NCI-H2227 treated with DMSO at 0.1 percent for 48 hours (cell line): ENCODE measurements at places on chromosomes 2 and 18.
A peak's percentile ranks its signal among the peaks of the same experiment; 100 is the strongest.

DNA sequence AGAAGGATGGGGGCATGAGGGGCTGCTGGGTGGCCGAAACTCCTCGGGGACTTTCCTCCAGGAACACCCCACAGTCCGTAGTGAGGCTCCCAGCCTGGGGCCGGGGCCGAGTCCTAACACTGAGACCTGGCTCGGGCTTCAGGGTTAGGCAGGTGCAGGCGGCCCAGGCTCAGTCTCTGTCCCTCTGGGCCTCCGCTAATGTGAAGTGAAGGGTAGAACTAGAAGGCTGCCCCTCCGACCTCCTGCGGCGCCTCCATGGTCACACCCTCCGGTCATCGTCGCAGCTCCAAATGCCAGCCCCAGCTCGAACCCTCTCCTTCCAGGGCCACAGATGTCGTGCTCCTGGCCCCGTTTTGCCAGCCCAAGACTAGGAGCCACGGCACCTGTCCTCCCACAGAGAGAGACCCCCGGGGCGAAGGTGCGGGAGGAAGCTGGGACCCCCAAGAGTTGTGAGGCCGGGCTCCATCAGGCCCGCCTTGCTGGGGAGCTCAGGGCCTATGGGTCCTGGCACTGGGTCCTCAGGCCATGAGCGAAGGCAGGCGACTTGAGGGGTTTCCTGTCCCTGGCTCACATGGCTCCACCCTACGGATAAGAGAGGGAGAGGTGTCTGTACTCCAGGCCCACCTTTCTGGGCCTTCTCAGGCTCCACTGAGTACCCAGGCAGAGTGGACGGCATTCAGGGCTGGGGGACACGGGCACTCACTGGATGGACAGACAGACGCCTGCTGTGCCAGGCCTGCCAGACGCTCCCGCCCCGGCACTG is 797 bp downstream of the ANO7 start:
- no peak for DNase-seq

- no peak for DNase-seq
Observed at GRCh38 chr18:77151772-77152520, 19.4 kb upstream of the MBP start.

GRCh38 chr2:16394072-16394985 is 271.3 kb downstream of the CYRIA start:
- DNase-seq, result peak; percentile 31

- no peak for DNase-seq
Observed at GRCh38 chr2:128628996-128629395, 310.3 kb upstream of the HS6ST1 start.

- no peak for DNase-seq
Observed at GRCh38 chr18:26091047-26091630, 726 bp upstream of the SS18 start.

DNA sequence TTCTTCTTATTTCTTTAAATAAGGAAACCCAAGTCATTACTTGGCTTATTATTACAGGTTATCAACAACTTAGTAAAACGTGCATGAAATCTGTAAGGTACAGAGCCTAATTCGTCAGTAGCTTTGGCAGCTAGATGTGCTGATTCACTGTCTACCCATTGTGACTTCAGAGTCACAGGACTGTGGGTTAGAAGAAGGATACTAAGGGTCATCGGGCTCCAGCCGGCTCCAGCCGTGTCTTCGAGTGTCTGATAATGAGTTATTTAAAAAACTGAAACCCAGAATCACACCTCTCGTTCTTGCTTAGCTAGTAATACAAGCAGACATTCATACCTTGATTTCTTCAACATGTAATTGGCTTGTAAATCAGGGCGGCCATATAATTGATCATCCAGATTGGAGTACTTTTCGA is 170.5 kb downstream of the FMNL2 start:
- DNase-seq, result no peak

- DNase-seq, result no peak
Observed at GRCh38 chr2:16081316-16082200, 141.2 kb downstream of the MYCN start.

- DNase-seq, result no peak
Observed at GRCh38 chr18:9726936-9727335, 18.8 kb downstream of the RAB31 start.

DNA sequence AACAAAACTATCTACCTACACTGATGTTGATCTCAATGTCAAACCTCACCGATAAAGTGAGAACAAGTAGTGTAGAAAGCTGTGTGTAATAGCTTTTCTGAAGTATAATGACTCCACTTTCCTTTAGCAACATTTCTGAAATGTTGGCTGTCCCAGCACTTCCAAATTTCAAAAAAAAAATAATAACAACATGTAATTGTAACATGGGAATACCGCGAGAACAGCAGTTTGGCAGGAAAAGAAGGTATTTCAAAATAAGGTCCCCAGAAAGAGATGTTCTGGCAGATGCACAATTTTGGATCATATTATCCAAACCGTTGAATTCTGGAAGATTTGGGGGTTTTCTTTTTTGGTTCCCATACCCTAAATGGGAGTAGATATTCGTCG is 352.0 kb downstream of the ARHGAP15 start:
- DNase-seq, result no peak

DNA sequence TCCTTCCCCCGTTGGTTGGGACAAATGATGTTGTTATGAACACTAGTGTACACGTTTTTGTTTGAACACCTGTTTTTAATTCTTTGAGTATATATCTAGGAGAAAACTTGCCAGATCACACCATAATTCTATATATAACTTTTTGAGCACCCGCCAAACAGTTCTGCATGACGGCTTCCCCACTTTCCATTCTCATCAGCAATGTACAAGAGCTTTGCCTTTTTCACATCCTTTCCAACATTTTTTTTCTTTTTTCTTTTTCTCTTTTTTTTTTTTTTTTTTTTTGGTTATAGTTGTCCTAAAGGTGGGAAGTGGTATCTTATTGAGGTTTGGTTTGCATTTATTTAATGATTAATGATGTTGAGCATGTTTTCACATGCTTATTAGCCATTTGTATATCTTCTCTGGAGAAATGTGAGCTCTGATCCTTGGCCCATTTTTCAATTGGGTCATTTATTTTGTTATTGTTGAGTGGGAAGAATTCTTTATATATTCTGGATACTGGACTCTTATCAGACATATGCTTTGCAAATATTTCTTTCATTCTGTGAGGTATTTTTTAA is 86.9 kb upstream of the ZC3H15 start:
- DNase-seq, result no peak

- peak; percentile 56 for DNase-seq
Observed at GRCh38 chr2:151161821-151162551, 99.7 kb downstream of the RBM43 start.

DNA sequence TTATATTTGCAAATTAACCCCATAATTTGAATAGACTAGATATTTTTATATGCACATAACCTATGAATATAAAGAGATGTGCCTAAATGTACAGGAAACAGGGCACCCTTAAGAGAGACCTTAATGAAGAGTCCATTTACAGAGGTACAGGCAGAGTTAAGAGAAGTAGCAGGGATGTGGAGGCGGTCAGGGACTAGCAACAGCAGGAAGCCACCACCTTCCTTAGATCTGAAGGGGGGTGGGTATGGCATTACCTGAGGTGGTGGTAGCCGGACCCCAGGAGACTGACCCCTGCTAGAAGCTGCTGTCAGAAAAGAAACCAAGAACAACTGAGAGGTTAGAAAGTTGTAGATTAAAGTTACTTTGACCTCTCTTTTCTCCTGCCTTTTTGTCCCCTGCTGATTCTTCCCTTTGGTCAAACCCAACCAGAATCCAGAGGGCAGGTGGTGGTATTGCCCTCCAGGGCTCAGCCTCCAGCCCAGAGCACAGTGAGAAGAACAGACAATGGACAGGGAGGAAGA is 24.9 kb upstream of the ATG16L1 start:
- DNase-seq, result no peak

GRCh38 chr2:151361674-151362370 is 4.4 kb downstream of the TNFAIP6 start:
- DNase-seq, result no peak

DNA sequence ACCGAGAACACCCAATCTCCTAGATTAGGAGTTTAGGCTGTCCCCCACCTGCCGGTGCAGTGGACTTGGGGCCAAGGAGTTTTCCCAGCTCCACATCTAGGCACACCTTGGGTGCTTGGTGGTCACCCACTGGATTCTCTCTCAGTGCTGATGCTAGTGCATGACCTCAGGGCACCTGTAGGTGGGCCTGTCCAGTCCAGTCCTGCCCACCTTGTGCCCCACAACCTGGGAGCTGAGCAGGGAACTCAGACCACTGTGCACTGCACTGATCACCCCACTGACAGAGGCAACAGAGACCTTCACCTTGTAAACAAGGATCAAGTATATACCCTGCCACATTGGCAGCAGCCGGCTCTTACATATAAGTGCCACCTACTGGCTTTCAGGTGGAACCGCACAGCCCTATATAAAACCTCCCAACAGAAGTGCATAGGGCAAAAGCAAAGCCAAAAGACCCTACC is 12.7 kb upstream of the CDH19 start:
- DNase-seq, result no peak

- no peak for DNase-seq
Observed at GRCh38 chr2:62149708-62150107, 46.2 kb upstream of the B3GNT2 start.

- DNase-seq, result no peak
Observed at GRCh38 chr2:70927641-70928040, 8.1 kb upstream of the ATP6V1B1 start.

DNA sequence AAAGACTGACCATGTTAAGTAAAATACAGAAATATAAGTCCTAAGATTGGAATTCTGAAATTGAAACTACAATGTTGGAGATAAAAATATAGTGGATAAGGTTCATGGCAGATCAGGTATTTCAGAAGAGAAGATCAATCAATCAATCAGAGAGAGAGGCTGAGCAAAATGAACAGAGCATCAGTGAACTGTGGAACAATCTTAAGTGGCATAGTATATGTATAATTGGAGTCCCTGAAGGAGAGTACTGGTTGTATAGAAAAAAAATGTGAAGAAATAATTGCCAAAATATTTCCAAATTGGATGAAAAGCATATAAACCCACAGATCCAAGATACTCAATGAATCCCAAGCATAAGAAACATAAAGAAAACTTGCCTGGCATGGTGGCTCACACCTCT is 35.0 kb downstream of the ASB18 start:
- no peak for DNase-seq

- DNase-seq, result no peak
Observed at GRCh38 chr2:135874777-135875365, 1.4 kb downstream of the MCM6 start.

DNA sequence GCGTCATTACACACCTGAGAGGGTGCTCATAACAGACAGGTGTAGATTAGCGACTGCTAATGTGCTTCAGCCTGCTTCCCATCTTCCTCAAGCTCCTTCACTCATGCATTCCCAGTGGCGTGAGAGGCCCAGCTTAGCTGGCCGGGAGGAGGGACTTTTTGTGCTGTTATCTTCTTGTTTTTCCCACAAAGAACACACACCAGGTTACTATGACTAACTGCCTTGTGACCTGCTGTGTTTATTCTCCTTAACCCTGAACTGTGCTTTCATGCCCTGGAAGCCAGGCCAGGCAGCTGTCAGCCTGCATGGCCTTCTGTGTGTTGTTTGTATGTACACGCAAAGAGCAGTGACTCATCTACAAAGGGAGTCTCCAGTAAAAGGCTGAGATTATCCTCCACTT is 143.8 kb downstream of the PIEZO2 start:
- DNase-seq, result no peak

- DNase-seq, result peak; percentile 69
Observed at GRCh38 chr2:213232649-213233437, 51.4 kb upstream of the SPAG16 start.

DNA sequence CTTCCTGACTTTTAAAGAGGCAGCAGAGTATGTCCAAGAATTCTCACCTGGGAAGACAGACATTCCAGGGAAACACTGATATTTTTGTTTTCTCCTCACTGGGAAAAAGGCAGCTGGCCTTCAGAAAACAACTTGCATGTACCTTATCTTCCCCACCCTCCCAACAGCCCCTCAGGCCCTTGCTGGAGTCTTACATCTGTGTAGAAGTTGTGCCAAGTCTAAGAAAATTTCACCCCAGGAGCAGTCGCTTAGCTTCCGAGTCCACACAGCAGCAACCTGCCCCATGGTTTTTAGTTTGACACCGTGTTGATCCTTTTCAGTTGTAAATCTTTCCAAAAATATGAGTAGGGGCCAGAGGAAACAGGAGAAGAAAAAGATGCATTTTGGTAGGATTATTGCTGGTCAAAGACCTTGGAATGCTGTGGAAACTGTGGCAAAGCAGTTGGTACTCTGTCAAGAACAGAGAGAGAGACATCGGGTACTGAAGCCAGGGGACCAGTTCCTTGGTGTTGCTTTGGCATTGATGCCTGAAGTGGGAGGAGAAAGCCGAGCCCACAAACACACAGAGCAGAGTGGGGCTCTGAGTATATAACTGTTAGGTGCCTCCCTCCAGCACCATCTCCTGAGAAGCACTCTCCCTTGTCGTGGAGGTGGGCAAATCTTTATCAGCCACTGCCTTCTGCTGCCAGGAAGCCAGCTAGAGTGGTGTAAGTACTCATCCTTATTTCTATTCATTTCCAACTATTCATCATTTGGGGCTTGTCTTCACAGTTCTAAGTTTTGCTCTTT is at the start of gene SLC14A1:
SLC14A1 (plus strand) TSS at position 615 of the 789 bp plus-strand sequence. CDS start 6,140 bp downstream, outside the sequence.
- no peak for DNase-seq

GRCh38 chr2:233966388-233966787 is 49.2 kb downstream of the TRPM8 start:
- DNase-seq, result no peak

GRCh38 chr18:43181711-43182110 is 66.2 kb upstream of the RIT2 start:
- DNase-seq, result no peak

DNA sequence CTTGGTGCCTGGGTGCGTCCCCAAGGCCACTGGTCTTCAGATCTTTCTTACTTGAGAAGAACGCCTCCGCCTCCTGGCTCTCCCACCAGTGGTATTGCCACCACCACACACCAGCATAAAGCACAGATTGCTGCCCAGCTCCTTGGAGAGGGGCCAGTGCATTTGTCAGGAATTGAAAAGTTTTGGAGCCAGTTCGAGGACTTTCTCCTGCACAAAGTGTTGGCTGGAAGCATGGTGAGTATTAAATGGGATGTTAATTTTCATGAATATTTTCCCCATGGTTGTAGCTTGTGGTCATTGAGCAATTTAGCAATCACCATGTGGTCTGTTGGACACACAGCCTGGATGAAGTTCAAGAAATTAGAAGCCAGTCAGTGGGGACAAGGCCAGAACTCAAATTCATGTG is 684.6 kb upstream of the FANCL start:
- DNase-seq, result no peak

DNA sequence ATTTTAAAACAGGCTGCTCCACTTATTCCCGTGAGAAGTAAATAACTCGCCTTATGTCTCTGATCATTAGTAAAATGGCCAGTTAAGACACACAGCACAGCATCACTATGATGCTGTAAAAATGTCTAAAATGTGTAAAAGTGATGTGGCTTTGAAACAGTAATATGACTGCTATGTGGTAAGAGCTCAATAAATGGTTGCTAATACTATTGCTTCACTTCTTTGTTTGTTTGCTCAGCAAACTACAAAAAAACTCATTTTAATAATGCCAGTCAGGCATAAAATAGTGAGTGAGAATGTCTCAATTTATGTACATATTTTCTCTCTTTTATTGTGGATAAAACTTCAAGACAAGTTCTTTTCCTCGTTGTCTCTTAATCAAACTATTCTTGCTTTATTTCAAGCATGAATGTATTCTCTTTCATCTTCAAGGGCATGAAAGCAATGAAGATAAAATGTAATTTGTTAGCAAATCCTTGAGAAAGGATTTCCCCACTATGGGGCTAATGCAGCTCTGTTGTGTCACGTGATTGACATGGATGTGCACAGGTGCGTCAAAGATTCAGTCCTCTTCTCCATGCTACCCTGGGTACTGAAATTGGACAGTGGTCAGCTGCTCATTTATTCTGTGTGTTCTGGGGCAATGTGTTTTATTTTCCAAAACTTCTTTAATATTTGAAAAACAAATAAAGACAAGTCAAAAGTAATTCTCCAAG is 387.2 kb downstream of the TRIB2 start:
- DNase-seq, result no peak
